ENCODE measurements at places on chromosomes 11 and 22.

DNA sequence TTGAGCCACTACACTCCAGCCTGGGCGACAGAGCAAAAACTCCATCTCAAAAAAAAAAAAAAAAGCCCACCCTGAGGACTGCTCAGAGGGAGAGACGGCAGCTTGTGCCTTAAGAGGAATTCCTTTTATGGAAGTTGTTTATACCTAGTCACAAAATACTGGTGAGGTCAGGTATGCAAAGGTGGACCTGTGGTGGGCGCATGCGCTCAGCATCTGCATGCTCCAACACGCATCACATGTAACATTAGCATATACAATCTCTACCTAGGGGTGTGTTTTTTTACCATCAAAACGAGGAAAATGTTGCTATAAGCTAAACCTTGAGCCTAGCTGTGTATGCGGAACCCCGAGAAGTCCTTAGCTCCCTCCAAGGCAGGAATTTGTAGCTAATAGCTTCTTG lies 6.8 kb upstream of the SART1 start:
- DNase-seq: no peak

DNA sequence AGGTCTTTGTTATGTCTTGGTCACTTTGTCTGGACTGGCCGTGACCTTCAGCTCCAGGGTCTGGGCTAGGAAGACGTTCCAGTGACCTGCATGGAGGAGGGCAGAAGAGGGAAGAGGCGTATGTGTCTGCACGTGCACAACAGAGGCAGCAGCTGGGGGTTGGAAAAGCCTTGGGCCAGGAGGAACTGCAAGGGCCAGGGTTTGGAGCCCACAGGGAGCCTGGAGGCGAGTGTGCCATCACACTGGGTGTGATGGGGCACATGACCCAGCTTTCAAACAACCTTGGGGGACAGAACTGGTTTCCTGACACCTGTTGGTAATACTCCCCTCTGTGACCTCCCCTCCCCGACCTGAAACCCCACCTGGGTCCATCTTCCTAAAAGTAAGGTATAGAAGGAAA lies 34.7 kb downstream of the CHRDL2 start:
- DNase-seq: no peak

DNA sequence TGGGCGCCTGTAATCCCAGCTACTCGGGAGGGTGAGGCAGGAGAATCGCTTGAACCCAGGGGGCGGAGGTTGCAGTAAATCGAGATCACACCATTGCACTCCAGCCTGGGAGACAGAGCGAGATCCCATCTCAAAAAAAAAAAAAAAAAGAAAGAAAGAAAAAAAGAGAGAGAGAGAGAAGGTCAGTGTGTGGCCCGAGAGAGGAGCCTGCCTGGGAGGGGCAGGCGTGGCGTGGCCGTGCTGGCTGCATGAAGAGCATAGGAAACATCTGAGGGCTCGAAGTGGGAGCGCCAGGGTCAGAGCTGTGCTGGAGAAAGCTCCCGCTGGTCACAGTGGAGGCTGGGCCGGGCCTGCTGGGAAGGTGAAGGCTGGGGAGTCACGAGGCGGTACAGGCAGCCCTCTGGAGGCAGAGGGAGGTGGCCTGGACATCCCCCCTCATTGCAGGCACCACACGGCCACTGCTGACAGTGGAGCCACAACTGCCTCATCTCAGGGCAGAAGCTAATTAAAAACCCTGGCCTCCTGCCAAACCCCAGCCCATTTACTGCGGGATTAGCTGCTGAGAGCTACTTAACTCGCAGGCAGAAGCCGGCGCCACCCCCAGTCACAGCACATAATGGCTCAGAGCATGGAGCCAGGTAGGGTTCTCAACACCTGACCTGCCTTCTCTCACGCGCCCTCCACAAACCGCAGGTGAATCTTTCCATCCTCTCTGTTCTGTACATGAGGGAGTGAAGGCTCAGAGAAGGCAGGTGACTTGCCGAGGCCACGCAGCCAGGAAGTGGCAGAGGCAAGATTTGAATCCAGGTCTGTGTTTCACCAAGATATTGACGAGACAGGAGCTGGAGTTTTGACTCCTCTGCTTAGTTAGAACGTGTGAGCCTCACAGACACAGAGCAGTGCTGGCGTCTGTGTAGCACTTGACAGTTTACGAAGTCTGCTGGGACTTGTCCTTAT lies 32.6 kb downstream of the NFAM1 start:
- peak; percentile 83 for DNase-seq

GRCh38 chr11:34148504-34149165 lies 43.2 kb downstream of the NAT10 start:
- no peak for DNase-seq

GRCh38 chr11:72411623-72412419 lies 22.5 kb downstream of the CLPB start:
- DNase-seq: no peak

- no peak for DNase-seq
Observed at GRCh38 chr11:1234054-1234720, 11.3 kb downstream of the MUC5B start.

DNA sequence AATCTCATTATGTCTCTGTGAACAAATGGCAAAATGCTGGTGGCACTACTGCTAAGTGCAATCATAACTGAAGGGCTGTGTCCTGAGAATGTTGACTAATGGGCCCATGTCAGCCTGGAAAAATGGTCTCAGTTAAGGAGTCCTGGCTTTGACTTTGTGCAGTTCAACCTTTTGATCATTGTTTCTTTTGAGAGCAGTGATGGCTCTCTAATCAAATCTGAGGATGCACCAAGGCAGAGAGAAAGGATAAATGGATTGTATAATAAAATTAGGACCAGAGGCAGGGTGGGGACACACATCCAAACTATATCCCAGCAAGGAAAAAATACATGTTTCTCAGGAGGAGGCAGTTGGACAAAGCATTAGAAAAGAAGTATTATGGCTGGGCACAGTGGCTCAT lies 59.6 kb upstream of the SYN3 start:
- no peak for DNase-seq

GRCh38 chr11:46657186-46657585 lies 39.8 kb downstream of the ATG13 start:
- no peak for DNase-seq

DNA sequence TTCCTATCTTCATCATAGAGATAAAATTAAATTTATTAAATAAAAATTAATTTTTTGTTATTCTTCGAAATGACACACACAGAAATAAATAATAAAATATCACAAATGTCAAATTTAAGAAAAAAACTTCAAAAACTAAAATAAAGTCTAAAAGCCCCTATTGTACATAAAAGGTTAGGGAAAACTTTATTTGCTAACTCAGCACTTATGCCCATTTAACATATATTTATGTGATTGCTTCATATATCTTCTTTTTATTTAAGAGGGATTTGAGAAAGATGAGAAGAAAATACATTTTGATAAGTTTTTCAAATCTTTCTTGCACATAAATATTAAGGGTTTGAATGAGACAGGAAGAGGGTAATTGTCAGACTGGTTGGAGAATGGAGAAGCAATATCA lies 2350.4 kb upstream of the RAG2 start:
- no peak for DNase-seq

DNA sequence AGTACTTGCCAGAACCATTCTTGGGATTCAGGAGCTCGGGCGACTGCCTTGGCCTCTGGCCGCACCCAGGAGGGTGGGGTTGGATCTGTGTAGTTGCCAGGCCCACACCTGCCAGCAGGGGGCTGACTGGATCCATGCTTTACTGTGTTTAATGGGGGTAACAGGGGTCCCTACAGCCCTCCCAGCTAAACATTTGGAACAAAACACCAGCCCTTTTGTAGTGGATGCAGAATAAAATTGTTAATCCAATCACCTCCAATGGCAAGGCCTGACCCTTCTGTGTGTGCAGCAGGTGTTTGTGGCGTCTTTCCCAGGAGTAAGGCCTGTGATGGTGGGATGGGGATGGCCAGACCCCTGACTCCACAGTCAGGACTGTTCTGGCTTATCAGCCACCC lies 22.5 kb downstream of the SUN2 start:
- DNase-seq: no peak

DNA sequence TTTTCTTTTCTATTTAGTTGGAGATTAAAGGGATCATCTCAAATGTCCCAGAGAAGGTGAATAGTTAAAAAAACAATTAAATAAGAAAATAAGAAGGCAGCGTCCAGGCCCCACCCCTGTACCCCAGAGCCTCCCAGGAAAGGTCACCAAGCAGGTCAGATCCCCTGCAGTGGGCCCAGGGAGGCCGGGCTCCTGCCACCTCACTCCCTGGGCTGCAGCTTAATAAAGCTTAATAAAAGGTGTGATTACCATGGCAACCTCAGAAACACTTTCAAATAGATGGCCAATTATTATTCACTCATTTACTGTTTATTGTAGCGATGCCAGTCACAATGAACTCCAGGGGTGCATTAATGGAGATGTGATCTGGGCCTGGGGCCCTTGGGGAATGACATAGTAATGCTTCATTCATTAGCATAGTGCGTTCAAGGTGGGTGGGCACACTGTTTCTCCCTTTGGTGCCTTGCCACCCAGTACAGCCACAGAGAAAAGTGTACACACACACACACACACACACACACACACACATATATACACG lies 386.2 kb downstream of the CADM1 start:
- no peak for DNase-seq

- no peak for DNase-seq
Observed at GRCh38 chr11:78432058-78432515, 14.5 kb upstream of the GAB2 start.

- DNase-seq: no peak
Observed at GRCh38 chr11:44380009-44380313, 70.0 kb upstream of the ALX4 start.

- no peak for DNase-seq
Observed at GRCh38 chr11:31645747-31646146, 136.2 kb downstream of the ELP4 start.

GRCh38 chr11:72308226-72309073 lies 64.5 kb upstream of the PHOX2A start:
- no peak for DNase-seq

DNA sequence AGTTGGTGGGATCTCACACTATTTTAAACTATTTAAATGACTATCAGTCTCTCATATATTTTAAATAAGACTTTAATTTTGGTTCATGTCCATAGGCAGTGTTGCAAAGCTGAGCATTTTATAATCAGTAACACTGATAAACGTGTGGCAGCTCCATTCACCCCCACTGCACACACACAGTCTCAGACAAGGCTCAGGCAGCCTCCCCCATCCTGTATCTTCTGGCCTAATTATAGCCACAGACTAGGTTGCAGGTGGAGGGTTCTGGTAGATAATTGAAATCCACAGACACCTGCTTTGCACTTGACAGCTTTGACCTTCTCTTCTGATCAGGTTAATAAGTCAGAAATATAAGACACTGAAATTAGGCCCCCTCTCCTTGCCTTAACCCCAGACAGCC lies 118.5 kb upstream of the LDLRAD3 start:
- no peak for DNase-seq

- no peak for DNase-seq
Observed at GRCh38 chr11:32333320-32333991, 101.9 kb downstream of the WT1 start.

DNA sequence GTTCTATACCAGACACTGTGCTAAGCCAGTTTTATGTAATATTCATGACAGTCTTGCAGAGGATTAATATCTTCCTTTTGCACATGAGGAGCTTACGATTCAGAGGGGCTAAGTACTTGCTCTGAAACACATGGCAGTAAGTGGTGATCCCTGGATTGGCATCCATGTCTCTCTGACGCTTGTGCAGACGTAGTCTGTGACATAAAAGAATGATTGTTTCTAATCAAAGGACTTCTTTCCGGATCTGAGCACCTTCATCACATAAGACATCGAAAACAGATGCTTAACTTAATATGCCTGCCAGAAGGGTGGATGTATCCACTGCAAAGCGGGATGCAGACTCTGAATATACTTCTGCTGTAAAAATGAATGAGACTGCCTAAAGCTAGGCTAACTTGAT lies 74.8 kb downstream of the ARHGAP42 start:
- no peak for DNase-seq

DNA sequence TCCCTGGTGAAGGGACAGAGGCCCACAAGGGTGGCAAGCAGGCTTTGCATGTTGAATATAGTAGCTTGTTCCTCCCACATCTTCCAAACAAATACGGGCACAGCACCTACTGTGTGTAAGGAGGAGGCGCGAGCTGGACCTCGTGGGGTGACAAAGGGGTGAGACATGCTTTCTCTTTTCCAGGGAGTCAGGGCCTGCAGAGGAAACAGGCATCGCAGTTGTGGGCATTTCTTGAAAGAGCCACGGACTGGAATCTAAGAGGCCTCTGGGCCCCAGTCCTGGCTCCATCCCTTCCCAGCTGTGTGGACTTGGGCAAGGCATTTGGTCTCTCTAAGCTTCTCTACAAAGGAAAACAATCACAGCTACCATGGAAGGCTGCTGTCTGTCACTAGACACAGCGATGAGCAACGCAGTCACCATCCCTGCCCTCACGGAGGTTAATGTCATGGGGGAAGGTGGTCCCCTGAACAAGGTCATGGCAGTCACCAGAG lies 13.0 kb upstream of the CDC42EP1 start:
- DNase-seq: no peak

- DNase-seq: no peak
Observed at GRCh38 chr22:45880091-45880715, 96.8 kb downstream of the WNT7B start.

DNA sequence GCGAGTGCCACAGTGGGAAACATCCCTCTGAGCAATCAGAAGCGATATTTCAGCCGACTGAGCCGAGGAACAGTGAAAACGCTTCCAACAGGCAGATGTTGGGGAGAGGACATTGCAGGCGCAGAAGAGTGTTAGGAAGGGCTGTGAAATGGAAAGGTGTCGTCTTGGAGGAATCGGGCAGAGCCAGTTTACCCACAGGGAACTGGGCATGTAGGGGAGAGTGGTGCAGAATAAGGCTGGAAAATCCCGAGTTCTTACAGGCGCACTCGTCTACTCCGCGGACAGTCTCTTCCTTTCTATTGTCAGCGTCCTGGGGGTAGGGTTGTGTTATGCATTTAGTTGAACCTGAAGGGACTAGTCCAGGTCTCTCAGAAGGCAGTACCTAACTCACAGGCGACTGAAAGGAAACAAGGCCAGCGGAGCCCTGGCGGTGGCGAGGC lies 1.1 kb upstream of the APLP2 start:
- no peak for DNase-seq

- DNase-seq: peak; percentile 43
Observed at GRCh38 chr11:126102436-126102981, 39.8 kb upstream of the CDON start.

DNA sequence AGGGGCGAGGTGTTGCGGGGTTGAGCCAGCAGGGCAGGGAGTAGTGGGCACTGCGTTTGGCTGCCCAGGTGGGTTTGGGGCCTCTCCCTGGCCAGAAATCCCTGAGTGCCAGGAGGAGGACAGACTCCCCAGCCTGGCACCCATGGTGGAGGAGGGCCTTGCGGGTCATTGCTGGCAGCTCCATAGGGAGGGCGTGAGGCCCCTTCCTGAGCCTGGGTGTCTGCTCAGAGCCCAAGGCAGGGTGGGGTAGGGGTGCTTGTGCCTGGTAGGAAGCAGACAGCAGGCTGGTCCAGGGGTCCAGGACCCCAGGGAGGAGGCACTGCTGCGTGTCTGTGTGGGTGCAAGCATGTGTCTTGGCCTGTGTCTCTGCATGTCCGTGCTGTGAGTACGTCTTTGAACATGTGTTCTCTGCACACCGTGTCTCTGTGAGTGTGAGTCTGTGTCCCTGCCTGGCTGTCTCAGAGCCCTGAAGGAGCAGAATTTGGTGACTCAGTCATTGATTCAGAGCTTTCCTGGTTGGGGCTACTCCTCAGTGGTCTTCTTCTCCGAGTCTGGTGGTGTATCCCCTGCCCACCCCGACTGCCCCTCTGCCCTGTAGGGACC lies 3.9 kb downstream of the TSPAN4 start:
- no peak for DNase-seq

All from NCI-H2029 treated with DMSO at 0.1 percent for 48 hours (cell line).